ENCODE measurements at places on chromosomes 16 and 17. TPM values are rescaled to one million over a fixed set of nuclear protein-coding genes. Genes with fewer than 3 reads are reported as not detected.

NQO1 gene
- total RNA-seq, result 415 TPM

GRCh38 chr17:40528692-40529417 lies 27.4 kb upstream of the TNS4 start:
- peaks cover 5% of the 10 kb centered on the region for H3K36me3 ChIP-seq
- H3K4me1 ChIP-seq, result peaks cover 30% of the 10 kb centered on the region
- no peak overlapping the region for H3K27ac ChIP-seq
- no peak for DNase-seq

- peak overlapping the region; percentile 33 for H3K27ac ChIP-seq
- peak; percentile 51 for DNase-seq
- H3K27me3 ChIP-seq, result no peaks in the 10 kb centered on the region
- peak overlapping the region; percentile 34 for H3K4me3 ChIP-seq
- peaks cover 24% of the 10 kb centered on the region for H3K4me1 ChIP-seq
Measured at GRCh38 chr16:75011634-75012307, 12.9 kb downstream of the ZNRF1 start.

DNA sequence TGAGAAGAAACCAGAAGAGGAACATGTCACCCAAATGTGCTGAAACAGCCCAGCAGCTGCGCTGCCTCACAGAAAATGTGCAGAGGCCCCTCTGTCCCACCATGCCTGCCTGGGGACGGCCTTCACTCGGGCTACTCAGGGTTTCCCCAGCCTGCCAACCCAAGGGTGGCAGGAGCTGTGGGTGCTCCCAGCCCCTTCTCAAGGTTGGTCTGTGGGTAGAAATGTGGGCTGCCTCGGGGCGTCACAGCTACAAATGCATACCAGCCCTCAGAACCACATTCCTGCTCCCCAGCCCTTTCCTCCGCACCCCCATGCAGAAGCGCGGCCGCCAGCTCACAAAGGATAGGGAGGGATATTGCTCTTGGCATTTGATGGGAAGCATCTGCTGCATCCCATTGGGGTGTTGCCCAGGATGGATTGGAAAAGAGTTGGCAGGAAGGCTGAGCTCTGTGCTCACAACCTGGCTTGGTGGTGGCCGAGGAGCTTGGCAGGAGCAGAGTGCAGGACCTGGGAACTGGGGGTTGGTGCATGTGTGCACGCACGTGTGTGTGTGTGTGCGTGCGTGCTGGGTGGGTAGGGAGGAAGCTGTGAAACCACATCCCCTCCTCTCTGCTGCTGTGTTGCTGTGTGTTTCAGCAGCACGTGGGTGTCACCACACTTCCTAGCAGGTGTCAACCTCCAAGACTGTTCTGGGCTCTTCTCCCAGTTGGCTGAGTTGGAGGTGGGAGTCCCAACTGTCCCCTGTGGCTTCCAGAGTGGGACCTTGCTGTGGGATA lies 304.4 kb downstream of the SEC14L1 start:
- peaks cover 59% of the 10 kb centered on the region for H3K36me3 ChIP-seq
- peaks cover 71% of the 10 kb centered on the region for H3K4me1 ChIP-seq

DNA sequence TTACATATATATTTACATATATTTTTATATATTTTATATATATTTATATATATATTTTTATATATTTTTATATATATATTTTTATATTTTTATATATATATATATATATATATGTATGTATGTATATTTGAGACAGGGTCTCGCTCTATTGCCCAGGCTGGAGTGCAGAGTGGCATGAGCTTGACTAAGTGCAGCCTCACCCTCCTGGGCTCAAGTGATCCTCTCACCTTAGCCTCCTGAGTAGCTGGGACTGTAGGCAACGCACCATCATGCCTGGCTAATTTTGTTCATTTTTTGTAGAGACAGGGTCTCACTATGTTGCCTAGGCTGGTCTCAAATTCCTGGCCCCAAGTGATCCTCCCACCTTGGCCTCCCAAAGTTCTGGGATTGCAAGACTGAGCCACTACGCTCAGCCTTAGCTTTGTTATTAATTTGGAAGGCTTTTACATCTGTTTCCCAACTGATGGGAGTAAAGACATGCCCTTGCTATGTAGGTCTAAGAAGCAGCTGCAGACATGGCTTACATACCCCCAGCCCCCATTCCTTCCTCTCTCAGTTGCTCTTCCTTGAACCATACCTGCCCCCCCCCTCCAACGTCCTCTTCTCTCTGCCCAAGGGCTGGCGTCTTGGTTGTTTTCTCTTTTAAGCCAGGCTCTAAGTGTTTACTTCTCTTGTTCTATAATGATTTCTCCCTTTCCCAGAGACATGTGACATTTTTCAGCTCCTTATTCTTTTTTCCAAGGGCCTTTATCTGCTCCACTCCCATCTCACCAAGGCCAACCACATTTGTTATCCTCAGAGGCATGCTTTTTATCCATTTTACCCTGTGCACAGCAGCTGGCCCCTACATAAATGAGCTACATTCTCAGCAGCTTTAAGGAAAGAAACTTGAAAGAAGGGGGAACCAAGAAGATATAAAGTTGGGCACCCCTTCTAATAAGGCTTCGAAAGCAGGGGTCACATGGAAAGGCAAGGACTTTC lies 64.2 kb upstream of the ATF7IP2 start:
- H3K4me1 ChIP-seq, result peaks cover 25% of the 10 kb centered on the region

DNA sequence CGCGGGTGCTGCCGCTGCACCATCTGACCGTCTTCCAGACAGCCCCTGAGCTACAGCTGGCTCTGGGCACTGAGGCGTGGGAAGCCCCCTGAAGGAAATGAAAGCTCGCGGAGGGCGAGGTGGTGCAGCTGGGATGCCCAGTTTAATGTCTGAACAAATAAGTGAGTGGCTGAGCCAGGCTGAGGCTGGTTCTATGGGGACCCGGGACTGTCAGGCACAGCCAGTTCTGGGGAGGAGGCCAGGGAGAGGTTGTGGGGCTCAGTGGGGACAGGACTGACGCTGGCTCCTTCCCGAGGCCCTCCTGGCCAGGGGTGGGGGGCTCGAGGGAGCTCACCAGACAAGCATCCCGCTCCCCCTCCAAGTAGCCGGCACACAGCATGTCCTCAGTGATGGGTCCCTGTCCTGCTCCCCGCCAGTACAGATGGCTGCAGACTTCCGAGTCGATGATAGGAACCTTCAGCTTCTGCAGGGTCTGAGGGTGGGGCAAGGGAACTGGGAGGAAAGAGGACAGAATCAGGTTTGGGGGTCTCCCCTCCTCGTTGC lies 4.4 kb downstream of the PRSS22 start:
- peaks cover 22% of the 10 kb centered on the region for H3K4me1 ChIP-seq
- no peak for DNase-seq
- H3K4me3 ChIP-seq, result no peak overlapping the region
- H3K27ac ChIP-seq, result no peak overlapping the region
- no peaks in the 10 kb centered on the region for H3K27me3 ChIP-seq
- peaks cover 90% of the 10 kb centered on the region for H3K36me3 ChIP-seq

DNA sequence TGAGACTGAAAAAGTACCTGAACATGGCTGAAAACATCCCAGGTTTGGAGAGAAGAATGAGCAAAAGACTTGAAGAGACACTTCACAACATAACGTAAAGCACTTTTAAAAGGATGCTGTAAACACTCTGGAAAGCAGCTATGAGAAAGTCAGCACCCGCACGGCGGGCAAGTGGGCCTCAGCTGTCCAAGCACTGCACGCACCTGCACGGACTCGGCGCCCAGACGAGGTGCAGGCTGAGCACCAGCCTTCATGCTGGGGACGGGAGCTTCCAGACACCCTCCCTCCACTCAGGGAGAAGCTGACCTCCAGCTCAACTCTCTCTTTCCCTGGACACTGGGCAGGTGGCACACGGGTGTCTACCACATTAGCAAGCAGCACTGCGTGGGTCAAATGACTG lies 13.1 kb downstream of the CCDC57 start:
- H3K27me3 ChIP-seq, result no peaks in the 10 kb centered on the region
- no peak overlapping the region for H3K27ac ChIP-seq
- no peak for DNase-seq
- H3K4me1 ChIP-seq, result peaks cover 6% of the 10 kb centered on the region
- H3K4me3 ChIP-seq, result no peak overlapping the region

- DNase-seq, result no peak
- H3K4me3 ChIP-seq, result peak overlapping the region; percentile 73
- no peak overlapping the region for H3K27ac ChIP-seq
- peaks cover 11% of the 10 kb centered on the region for H3K36me3 ChIP-seq
Measured at GRCh38 chr17:49910858-49911204, 58.2 kb upstream of the DLX4 start.

DNA sequence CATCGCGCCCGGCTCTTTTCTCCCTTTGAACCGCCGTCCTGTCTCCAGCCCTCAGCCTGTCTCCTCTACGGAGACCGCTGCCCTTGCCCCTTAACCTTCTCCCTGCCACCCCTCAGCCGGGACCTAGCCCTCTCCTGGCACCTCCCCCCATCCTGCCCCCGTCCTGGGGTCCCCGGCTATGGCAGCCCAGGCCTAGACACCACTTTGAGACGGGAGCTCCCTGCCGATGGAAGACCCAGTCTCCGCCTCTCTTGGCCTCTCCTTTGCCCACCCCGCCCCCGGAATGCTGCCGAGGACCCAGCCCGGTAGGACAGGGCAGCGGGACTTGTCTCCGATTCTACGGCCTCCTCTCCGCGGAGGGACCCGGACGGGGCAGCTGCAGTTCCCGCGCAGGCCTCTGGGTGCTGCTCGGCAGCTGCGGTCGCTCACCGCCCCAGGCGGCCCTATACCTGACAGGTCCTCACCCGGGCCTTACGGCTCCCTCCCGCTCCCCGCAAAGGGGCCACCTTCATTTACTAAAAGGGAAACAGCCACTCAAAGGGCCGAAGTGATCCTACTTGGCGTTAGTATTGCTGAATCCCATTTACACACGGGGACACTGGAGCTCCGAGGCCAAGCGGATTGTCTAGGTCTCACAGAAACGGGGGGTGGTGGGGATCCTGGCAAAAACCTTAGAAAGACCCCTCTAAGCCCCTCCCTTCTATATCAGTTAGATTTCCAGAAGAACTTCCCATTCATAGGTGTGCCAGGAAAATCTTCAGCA lies 32.6 kb upstream of the TAC4 start:
- H3K4me1 ChIP-seq, result peaks cover 9% of the 10 kb centered on the region
- no peak overlapping the region for H3K27ac ChIP-seq
- peak overlapping the region; percentile 31 for H3K4me3 ChIP-seq
- DNase-seq, result peak; percentile 95

- no peak for DNase-seq
- H3K27ac ChIP-seq, result no peak overlapping the region
- H3K4me3 ChIP-seq, result no peak overlapping the region
- no peaks in the 10 kb centered on the region for H3K36me3 ChIP-seq
- H3K4me1 ChIP-seq, result no peaks in the 10 kb centered on the region
Measured at GRCh38 chr16:79264237-79265109, 336.1 kb downstream of the MAF start.

Measured in Calu3 (cell line).